ENCODE measurements at places on chromosomes 3 and 15.
A peak's percentile ranks its signal among the peaks of the same experiment; 100 is the strongest.

- no peak for DNase-seq
Measured at GRCh38 chr15:60217161-60217560, 180.6 kb downstream of the ANXA2 start.

DNA sequence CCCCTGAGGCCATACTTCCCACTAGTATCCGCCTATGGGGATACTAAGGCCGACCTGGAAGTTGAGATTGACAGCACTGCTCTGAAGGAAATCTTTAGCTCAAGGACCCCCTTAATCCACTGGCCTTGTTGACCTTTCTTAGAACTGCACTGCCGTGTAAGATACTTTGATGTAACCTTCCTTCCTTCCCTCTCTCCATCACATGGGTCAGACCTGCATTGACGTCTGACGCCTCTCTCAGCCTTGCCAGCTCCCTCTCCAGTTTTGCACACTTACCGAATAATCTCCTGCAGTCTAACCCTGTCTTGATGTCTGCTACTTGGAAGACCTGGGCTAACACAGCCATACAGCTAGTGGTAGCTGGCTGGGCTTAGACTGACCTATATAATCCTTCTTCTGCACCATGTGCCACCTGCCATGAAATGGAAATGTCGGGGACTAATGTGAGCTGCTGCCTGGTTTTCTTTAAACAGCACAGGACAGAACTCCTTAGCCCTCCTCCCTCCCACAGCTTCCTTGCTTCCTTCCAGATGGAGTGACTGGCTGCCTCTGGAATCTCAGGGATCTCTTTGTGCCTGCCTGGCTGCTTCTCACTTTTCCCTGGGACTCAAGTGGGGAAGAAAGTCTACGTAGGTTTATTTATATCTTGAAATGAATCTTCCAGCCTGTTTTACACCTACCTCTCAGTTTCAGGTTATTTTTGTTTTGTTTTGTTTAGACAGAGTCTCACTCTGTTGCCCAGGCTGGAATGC is 39.2 kb upstream of the HERC1 start:
- DNase-seq: no peak

DNA sequence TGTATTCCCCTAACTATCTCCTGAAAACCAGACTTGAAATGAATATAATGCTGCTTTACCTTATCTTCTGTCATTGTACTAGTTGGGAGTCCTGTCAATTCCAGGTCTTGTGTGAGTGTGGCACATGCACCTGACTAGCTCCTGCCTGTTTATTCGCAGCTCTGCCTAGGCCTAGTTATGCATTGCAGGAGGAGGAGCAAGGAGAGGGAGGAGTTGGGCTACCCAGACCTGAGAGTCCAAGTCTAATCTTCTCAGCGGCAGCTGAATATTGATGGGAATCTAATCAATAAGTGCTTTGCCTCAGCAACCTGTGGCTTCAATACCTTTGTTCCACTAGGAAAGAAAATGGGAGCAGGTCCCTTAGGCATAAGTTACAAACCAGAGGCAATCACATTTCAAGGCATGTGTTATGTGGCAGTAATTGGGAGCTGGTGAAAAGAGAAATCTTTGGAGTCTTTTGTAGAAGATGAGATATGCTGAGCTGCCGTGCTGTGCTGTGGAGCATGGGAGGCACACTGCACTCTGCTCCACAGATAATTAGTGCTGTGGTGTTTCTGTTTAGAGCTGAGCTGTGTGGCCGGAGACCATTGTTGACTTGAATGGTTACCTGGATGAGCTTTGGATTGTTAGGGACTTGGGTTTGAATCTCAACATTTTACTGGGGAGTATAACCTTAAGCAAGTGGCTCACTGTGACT is at the start of gene SLC2A2:
SLC2A2 (minus strand) TSS at position 124 of the 697 bp plus-strand sequence; CDS start at position 74, 50 bp downstream.
- no peak for DNase-seq

GRCh38 chr3:43620831-43621655 is 768 bp downstream of the ANO10 start:
- no peak for DNase-seq

GRCh38 chr15:34700891-34701427 is 53.8 kb downstream of the GJD2 start:
- DNase-seq: no peak

DNA sequence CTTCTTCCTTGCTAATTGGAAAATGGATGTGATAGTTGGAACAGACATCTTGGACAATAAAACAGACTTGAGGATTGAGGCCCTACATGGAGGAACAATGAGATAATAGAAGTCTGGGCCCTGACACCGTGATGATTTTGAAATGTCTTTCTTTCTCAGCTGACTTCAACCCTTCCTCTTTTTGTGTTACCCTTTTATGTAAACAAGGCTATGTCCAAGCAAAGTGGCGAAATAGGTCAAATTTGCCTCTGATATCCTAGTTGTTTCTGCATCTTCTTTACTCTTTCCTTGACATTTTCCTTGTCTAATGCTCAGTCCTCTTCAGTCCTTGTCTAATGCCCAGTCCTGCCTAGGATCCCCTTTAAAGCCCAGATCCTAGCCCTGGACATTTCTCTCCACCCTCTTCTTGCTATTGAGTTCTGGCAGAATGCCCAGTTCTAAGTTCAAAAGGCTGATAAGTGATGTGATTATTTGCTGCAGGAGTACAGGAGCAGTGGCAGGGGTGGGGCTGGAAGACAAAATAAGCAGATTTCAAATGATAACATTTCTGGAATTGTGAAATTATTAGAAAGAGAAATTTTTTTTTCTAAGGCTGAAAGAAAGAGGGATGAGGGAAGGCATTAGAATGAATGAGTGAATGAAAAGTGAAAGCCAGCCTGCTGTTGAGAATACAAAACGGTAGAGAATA is 6.5 kb upstream of the VPS8 start:
- DNase-seq: no peak

DNA sequence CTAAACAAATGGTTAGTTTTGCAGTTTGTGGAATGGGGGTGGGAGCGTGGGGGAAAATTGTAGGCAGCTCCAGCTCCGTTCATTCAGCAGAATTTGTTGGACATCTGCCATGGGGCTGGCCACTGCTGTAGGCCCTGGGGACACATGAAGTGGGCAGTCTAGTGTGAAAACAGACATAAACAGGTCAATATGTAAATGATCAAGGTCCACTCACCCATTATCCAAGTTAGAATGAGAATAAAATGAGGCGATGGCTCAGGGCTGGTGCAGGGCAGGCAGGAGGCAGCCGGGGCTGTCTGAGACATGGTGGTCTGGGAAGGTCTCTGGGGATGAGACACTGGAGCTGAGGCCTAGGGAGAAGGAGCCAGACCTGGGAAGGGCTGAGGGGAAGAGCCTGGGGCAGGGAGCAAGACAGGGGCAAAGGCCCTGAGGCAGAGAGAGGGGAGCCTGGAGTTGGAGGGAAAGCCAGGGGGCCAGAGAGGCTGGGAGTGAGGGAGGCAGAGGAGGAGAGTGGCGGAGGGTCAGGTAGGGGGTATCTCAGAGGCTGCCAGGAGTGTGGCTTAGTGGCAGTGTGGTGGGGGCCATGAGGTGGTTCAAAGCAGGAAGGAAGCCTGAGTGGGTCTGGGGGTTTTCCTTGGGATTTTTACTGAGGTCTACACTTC is 6.2 kb upstream of the SLC6A6 start:
- no peak for DNase-seq

- peak; percentile 44 for DNase-seq
Measured at GRCh38 chr3:35523838-35524237, 115.5 kb upstream of the ARPP21 start.

- DNase-seq: no peak
Measured at GRCh38 chr3:67500709-67501108, 153.7 kb downstream of the SUCLG2 start.

DNA sequence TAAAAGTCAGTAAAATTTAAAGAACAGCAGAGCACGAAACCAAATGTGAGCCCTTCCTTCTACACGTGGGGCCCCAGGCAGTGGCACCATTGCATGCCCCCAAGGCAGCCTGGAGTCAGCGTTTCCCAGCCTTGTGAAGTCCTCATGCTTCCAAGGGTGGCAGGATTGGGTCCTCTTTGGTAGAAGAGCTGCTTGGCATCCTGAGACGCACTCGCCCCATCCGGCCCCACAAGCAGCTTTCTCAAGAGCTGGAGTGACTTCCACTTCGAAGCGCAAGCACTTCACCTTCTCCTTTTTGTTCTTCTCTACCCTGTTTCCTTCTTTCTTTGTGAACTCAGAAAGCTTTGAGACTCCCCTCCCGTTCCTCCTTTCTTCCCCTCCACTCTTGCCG is 34.7 kb downstream of the ZNF710 start:
- no peak for DNase-seq

- DNase-seq: no peak
Measured at GRCh38 chr15:89660556-89660955, 5.3 kb upstream of the KIF7 start.

- no peak for DNase-seq
Measured at GRCh38 chr15:80991421-80991820, 1.8 kb upstream of the MESD start.

GRCh38 chr3:32184187-32184730 is 54.2 kb upstream of the CMTM8 start:
- peak; percentile 14 for DNase-seq

GRCh38 chr3:48425281-48425812 is 4.5 kb downstream of the PLXNB1 start:
- DNase-seq: no peak

- DNase-seq: no peak
Measured at GRCh38 chr3:52715714-52716305, 9.9 kb downstream of the SPCS1 start.

- DNase-seq: no peak
Measured at GRCh38 chr15:83153288-83153687, 45.8 kb downstream of the TM6SF1 start.

DNA sequence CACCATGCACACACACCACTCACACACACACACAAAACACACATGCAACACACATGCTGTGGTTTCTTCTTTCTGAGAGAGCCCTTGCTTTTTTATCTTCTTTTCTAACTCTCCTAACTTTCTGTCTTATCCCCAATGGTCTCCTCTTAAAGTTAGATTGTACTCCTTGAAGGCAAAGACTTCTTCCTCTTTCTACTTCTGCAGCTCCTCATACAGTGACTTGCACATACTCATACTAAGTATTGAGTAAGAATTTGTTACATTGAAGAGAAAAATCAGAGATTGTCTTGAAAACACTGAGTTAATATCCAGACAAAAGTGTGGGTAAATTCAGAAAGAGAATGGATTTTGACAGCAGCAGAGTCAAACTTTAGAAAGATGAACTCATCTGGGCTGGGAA is 64.4 kb downstream of the GTPBP8 start:
- no peak for DNase-seq

DNA sequence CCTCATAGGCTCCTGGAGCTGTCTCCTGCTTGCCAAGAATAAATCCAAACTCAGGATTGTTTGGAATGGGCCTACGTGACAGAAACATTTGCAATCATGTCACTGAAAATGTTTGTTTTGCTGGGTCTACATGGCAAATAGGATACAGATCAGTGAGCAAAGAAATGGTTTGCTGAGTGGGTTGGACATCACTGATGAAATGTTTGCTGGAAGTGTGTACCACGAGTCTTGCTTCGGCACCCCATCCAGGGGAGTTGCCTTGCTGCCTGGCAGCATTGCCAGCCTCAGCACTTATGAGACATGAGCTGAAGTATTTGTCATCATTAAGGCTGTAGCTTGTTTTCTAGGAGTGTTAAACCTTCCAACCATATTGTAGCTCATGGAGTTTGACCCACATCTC is 213.3 kb upstream of the CFAP20DC start:
- no peak for DNase-seq

DNA sequence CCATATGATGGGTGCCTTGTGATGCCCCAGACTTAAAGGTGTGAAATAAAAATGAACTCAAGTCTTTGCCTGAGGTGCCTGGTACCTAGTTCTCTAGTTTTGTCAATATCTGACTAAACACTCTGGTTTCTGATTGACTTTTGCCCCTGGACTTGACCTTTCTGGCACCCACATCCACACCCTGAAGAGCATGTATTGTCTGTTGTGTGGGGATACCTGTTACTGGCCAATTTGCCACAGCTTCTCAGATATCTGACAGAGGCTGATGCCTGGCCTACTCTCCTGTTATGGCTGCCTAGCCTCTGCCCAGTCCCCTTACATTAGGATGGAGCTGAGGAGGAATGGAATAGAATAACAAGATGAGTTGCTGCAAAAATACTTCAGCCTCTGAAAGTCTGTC is 3.6 kb downstream of the ZBTB38 start:
- DNase-seq: no peak

GRCh38 chr3:16477521-16477920 is 36.0 kb downstream of the RFTN1 start:
- DNase-seq: no peak

GRCh38 chr3:28940994-28941393 is 339.9 kb upstream of the RBMS3 start:
- DNase-seq: no peak

DNA sequence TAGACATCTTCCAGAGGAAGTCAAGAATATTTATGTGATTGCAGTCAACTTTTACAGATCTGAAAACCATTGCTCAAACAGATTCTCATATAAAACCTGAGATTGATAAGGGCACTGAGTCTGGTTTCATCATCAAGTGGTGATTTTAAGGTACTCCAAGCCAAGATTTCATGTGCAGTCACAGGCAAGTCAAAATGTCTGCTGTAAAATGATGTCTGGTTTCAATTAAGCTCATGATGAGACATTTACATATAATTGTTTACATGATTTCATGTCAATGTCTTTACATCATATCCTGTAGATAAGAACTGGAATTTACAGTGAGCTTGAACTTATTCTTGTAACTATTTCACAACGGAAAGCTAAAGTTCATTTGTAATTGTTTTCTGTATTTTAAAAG is 1215.5 kb downstream of the ROBO2 start:
- peak; percentile 63 for DNase-seq

DNA sequence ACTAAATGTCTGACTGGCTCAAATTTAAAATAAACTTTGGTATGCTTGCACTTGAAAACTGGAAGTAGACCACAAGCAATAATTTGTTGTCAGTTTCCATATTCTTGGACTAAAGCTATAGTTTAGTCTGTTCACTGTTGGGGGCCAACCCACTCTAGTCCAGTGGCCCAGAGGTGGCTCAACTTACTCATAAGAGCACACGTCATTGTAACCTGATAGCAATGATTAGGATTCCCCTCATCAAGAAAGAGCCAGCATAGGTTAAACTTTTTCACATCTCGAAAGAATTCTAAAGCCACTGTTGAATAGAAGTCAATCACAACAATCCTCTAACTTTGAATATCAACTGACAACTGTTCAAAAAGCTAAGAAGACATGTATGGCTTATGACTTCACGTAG is 147.0 kb downstream of the MEIS2 start:
- DNase-seq: no peak

DNA sequence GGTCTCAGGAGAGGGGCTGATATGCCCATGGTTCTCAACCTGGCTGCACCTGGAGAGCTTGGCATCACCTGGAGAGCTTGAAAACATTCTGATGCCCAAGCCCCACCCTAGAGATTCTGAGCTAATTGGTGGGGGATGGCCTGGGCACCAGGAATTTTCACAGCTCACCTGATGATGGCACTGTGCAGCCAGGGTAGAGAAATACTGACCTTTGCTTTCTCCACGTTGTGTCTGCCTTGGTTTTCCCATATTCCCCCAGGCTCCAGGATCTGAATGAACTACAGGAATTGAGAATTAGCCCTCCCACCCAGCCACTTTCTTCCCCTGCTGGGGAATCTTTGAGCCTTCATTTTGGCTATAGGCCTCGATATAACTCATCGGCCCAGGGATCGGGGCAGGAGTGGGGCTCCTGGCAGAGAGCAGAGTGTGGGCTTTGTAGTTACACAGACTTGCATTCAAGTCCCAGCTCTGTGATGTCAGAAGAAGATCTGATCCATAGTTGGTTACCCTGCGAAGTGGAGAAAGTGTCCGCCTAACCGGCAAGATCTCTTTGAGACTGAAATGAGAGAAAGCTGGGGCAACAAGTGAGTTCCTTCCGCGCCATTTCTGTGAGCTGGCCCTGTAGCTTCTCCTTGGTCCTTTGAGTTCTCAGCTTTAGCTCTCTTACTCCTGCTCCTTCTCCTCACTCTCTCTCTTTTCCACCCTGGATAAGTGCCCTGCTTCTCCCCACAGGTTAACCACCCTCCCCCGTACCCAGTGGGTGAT is 33.1 kb upstream of the UBE2Q2 start:
- DNase-seq: no peak

All from non-pigmented ciliary epithelial cell (primary cell).